ENCODE measurements at places on chromosomes 12 and 14.

GRCh38 chr12:45893240-45893639 lies 97.1 kb downstream of the SCAF11 start:
- DNase-seq: no peak

DNA sequence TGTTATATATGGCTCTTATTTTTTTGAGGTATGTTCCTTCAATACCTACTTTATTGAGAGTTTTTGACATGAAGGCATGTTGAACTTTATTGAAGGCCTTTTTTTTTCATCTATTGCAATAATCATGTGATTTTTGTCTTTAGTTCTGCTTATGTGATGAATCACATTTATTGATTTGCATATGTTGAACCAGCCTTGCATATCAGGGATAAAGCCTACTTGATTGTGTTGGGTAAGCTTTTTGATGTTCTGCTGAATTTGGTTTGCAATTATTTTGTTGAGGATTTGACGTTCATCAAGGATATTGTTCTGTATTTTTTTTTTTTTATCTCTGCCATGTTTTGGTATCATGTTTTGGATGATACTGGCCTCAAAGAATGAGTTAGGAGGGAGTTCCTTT lies 15.2 kb upstream of the ART4 start:
- no peak for DNase-seq

DNA sequence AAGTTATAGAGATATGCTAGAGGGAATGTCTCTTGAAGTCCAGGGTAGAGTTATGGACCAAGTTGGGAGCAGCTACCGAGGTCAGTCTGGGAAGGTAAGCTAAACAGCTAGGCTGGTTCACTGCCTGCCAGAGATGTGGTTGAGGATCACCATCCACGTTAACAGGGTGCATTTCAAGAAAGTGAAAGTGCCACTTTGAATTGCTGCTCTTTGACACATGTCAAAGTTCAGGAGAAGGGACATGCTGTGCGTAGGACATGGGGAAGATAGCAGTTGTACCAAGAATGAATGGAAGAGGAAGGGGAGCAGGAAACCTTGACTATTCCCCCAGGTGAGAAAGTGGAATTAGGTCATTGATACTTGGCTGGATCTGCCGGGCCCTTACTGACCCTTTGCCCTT lies 49.5 kb downstream of the MAX start:
- no peak for DNase-seq

DNA sequence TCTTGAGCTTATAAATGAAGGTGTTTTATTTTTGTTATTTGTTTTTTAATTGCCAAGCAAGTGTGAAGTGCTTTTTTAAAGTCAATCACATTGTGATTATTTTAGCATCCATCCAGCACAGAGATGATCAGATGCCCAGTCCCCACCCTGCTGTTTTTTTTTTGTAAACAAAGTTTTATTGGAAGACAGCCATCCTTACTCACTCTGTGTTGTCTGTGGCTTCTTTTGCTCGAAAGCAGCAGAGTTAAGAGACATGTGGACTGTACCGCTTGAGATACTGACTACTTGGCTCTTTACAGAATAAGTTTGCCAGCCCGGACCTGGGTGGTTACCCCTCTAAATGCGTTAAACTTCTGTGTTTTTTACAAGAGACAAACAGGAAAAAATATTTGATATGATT lies 30.9 kb upstream of the AMN start:
- peak; percentile 7 for DNase-seq

DNA sequence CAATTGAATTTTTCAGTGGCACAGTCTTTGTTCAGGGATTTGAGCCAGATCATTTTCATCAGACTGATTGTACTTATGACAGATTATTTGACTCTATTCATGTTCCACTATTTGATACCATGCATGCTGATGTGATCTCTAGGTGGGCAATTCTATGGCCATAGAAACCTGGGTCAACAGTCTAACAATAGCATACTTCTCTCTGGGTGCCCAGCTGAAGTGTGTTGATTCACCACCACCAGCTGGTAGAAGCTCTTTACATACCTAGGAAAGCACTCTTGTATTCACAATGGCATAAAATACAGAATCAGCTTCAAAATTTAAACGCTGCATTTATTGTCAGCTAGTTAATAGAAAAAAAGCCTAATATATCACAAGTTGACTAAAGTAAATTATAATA lies 90.2 kb upstream of the TMTC2 start:
- no peak for DNase-seq

DNA sequence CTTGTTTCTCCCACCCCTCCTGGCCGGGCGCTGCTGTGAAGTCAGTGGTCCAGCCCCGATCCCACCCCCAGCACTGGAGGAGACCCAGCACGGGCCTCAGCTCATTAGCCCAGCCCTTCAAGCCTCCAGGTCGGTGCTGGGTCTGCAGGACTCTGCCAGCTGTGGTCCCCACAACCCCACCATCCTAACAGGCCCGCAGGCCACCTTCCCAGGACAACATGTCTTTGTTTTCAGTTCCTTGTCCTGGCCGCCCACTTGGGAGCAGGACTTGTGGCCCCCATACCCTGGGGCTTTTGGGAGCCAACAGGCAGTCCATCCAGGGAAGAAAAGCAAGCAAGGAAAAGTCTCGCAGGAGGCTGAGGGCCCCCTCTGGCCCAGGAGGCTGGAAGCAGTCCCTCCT lies 60.0 kb downstream of the HRK start:
- DNase-seq: no peak

GRCh38 chr12:28550757-28551704 lies 360.8 kb downstream of the CCDC91 start:
- DNase-seq: peak; percentile 57

DNA sequence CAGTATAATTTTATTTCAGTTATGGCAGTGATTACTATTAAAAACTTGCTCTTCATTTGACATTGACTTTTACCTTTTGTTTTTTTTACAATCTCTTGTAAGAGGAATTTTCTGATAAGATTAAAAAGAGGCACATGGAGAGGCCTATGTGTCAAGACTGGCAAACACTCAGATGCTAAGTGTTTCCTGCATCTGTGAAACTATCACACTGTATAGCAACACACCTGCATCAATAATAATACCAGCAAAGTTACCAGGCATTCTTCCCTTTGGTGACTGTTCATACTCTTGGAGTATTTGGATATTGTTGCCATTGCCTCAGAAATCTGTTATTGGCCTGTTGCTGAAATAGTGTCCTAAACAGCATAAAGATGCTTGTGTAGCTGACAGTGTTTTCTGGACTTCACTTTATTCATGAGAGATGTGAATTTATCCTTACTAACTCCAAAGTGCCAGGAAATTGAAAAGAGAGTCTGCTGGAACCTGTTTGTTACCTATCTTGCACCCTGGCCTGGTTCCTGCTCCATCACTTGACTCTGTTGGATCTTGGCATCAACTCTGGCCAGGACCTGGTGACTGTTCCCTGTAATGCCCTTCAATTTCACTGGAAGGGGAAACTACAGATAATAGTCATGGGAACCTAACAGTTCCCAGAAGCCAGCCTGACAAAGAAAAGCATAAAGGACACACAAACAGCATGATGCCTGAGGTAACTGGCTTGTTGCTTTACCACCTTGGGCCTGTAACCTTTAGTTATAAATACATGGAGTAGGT lies 19.8 kb downstream of the SLC16A7 start:
- no peak for DNase-seq

DNA sequence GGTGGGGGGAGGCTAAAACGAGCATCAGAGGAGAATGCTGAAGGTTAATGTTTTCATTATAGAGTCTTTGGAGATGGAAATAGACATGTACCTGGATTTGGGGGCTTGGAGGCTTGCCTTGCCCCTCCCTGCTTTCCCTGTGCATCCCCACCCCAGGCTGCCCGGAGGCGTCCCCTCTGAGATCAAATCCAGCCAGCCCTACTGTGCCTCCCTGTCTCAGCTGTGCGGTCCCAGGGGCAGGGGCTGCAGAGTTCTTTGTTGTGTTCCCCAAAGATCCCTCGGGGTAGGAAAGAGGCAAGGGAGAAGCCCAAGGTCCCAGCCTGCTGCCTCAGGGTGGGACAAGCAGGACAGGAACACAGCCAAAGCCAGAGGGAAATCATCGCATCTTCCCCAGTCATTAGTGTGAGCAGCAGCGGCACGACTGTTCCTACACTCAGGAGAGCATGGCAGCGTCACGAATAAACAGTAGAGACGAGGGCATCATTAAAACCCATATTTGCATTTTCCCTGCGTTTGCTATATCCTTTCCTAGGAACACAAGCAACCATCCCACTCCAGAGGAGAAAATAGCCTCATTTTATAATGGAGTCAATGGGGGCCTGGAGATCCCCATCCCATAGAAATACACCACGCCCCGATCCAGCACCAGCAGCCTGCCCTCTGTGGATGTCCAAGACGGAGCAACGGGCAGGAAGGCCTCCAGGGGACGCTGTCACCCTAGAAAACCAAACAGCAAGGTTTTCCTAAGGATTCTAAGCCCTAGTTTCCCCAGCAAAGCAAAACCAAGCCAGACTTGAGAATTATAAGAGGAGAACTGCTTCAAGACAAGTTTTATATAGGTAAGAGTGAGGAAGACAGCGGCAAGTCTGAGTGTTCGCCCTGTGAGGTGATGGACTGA lies 32.4 kb downstream of the ANO2 start:
- no peak for DNase-seq

DNA sequence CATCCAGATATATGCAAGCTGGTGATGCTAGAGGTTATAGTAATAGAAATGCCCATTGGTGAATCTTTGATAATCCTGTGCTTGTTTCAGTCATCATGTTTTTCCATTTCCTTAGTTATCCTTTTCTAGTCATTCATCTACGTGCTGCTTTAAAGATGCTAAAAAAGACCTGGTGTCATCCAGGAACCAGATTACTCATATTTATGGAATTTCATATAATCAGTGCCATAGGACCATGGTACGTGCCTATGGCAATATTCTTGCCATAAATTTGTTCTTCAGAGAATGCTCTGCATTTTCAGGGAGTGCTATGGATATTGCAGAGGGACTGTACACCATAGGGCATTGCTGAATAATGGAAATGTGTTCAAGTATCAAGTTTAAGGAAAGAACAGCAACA lies 267.3 kb downstream of the AKAP6 start:
- DNase-seq: no peak

DNA sequence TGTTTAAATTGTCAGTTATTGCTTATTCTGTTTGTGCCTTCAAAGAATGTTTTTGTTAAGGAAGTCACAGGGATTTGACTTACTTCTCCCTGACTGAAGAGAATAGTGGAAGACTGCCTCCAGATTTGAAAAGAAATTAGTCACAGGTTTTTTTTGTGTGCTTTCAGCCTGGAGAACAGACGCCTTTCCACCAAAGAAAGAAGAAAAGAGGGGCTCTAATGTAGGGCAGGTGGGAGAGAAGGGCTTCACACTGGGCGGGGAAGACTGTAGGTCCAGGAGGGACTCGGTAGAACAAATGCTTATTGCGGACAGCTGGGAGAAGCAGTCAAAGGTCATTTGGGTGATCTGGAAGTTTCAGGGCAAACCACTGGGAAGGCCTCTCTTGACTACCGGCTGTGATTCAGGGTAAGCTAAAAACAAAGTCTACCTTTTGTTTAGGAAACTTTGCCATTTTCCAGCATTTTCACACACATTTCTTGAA lies 76.8 kb downstream of the SAMD4A start:
- no peak for DNase-seq

GRCh38 chr12:120263748-120264085 lies 1.8 kb downstream of the PXN start:
- DNase-seq: no peak

DNA sequence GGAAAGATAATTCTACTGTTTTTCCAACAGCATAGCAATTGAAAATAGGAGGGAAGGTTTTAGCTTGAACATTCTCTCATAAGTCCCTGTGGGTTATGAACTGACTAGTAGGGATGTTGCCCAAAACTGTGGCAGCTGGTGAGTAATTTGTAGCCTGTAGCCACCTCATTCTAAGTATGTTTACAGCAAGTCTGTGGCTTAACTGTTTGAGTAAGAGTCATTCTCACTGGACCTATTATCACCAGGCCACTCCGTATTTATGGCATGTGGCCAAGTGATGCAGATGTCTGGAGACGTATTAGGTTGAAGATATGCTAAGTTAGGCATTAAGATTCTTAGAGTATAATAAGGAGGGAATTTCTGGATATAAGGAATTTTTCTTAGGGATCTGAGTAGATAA lies 458.3 kb downstream of the ETNK1 start:
- peak; percentile 97 for DNase-seq

- DNase-seq: no peak
Measured at GRCh38 chr14:63892265-63892664, 39.5 kb downstream of the SYNE2 start.

DNA sequence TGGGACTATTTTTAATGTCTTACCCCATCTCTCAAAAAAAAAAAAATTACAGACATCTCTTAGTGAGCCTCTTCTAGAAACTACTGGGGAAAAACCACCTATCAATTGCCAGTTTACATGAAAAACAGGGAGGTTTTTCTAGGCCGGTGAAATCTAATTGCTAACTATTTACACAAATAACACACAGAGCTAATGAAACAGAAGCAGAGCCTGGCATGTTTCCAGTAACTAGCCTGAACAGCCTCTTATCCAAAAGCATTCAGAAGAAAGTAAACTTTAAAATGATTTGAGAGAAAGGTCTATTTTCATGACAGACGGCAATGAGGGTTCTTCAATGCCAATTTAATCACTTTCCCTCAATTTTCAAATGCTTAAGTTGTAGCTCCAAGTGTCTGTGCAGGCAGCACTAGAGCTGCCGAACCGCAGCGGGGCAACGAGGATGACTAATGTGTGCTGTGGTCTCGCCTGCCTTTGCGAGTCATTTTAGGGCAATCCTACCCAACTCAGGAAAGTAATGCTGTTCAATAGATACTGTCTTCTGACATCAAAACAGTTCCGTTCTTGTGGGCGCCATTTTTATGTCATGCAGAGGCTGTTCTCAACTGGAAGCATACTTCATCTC lies 84.6 kb downstream of the SETD3 start:
- DNase-seq: peak; percentile 65

DNA sequence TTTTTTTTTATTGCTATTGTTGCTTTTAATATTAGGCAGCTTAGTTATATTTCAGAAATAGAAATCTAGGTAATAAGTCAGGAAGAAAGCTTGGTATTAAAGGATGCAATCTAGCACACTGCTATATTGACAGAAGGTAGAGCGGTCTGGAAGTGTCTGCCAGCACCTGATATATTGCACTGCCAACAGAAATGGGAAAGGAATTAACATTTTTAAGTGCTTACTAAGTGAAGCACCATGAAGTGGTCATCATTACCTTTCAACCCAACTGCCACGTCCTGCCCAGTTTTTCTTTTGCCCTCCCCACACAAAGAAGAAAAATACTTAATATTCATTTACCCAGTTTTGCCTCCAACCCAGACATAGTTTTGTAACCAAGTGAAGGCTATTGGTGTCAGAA lies 163.5 kb downstream of the KITLG start:
- no peak for DNase-seq

Measured in brain microvascular endothelial cell (primary cell).